CD4-positive, alpha-beta T cell treated with Interleukin-17A for 1 hour (primary cell): ENCODE measurements at places on chromosomes 12 and 14.

- no peak for DNase-seq
Measured at GRCh38 chr12:18552829-18553228, 185.0 kb downstream of the PLCZ1 start.

DNA sequence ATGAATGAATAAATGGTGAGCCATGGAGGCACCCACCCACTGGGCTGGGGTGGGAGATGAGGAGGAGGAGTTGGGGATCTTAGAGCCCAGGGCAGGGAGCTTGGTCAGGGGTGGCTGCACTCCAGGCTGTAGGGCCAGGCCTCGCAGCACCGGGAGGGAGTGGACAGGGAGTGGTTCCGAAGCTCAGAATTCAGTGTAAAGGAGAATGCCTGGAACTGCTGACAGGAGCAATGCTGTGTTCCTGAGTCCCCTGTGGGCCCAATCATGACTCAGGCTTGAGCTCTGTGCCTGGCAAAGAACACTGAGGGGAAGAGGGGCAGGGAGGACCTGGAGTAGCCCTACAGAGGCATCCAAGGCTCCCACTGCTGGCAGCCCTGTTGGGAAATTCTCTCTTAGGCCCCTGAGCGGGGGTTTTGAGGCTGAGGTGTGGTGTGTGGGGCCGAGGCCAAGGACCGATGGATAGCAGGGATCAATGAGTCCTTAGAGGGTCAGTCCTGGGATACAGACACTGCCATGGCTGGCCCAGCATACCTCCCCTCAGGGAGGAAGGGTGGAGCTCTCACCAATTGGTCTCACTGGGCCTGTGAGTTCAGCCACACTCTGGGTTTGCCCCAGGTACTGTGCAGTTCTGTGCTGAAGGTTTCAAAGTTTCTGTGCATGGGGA lies 9.5 kb upstream of the RABGGTA start:
- no peak for DNase-seq

DNA sequence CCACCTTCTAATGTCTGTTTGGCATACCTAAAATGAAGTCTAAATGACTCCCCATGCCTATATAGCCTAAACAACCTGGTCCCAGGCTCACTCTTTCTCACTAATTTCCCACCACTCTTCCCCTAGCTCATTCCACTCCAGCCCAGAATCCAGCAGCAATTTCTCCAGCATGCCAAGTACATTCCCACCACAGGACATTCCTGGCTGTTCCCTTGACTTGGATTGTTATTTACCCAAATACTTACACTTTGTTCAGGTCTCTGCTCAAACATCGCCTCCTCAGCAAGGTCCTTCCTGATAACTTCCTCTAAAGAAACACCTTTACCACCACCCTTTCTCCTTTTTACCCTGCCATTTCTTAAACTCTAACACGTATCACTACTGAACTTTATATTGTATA lies 743.4 kb downstream of the RPS29 start:
- no peak for DNase-seq

DNA sequence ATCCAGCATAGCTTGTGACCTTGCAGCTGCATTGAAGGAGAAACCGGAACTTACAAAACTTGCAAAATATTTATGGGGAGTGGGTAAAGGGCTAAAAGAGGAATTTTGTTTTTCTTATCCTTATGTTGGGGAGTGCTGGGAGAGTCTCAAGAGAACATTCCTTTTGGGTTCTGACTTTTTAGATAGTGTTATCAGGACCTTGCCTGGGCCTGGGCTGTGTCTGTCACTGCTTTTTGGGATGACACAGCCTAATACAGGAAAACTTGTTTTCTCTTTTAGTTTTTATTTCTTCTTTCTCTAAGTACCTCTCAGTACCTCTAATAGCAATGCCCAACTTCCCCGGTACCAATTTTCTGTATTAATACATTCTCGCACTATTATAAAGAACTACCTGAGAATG lies 850.6 kb downstream of the RPS29 start:
- no peak for DNase-seq

DNA sequence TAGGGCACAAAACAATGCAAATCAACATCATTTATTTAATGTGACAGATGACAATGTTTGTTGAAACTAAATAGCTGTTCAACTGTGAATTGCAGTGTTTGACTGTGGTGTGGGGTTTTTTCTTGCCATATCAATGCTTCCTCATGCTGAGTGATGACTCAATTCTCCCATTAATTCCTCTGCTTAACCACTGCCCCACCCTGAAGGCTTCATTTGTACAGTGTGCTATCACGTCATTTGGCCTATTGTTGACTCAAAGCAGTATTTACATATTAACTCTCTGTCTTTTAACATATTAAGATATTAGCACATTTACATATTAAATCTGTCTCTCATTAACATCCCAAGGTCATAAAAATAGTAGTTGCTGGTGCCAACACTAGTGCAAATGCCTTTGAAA lies 164.8 kb upstream of the NRXN3 start:
- DNase-seq = no peak

- DNase-seq = no peak
Measured at GRCh38 chr14:72631401-72631800, 262.5 kb downstream of the DPF3 start.

DNA sequence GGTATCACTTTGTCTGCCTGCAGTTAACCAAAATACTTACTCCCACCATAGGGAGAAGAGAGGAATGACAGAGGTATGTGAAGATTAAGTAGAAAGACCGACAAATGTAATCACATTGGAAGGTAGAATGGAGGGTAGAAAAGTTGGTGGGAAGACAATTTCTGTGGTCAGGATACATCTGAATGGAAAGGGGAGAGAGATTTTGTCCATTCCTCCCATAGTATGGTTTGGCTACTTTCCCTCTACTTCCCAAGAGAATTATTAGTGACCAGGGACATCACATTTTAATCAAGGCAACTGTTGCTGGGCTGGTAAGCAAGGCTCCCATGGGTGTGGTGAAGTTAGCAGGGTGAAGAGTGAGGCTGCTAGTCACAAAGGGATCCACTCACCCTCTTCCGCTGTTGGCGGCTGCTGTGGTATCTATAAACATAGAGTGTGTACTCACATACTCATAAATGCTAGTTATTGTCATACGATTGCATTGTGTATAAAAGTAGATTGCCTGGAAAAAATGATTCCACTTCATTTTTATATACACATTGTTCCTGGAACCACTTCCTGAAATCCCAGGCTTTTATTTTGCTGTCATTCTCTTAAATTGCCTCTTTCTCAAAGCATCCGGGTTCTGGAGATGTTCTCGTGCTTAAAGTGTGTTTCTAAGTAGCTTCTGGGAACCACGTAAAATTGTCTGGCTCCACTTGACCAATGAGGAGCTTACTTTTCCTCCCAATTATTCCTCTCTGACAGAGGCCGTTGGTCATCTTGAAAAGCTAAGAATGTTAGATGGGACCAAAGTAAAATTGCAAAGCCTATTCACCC lies 413.1 kb downstream of the ZFP36L1 start:
- peak; percentile 51 for DNase-seq

DNA sequence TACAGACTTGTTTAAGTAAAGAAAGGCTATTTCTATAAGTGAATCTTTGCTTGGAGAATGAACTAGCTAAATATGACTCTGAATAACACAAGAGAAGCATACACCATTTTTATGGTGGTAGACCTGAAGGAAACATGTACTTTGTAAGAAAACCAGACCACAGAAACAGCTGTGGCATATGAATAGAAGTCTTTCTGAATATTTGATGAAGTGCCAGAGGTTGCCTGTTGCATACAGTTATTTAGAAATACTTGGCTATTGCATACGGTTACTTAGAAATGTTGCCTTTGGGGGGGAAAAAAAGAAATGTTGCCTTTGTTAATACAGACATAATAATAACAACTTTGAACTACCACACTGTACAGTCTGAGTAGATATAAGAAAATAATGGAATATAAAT lies 16.8 kb upstream of the LEMD3 start:
- DNase-seq = no peak

- DNase-seq = no peak
Measured at GRCh38 chr12:40559865-40560264, 132.4 kb upstream of the CNTN1 start.

DNA sequence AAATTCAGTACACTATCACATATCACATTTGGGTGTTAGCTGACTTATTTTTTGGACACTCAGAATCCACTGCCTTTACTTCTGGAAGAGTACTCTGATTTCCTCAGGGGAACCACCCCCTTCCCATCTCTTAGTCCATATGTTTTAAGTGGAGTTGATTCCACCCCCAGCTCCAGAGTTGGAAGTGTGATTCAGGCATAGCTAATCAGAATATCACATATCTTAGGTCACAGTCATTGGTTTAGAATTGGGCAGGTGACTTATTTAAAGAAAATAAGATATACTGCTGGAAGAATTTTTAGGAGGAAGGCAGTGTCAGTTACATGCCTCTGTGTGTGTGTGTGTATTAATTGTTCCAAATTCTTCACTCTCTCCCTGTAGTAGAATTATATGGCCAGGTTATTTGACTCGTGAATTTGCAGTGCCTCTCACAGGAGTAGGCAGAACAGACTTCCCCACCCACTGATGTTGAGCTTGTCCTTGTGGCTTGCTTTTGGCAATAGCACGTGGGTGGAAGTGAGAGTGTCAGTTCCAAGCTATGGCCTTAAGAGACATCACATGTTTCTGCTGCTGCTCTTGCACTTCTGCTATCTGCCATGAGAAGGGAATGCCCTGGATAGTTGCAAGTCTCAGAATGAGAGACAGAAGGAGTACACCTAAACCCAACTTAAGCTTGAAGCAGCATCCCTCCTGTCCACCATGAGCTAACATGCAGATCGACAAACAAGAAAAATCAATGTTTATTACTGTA lies 6.4 kb upstream of the GAS2L3 start:
- DNase-seq = no peak

GRCh38 chr12:56253091-56253490 lies 5.1 kb downstream of the ANKRD52 start:
- no peak for DNase-seq

GRCh38 chr12:92597118-92597517 lies 105.7 kb upstream of the PLEKHG7 start:
- DNase-seq = no peak

DNA sequence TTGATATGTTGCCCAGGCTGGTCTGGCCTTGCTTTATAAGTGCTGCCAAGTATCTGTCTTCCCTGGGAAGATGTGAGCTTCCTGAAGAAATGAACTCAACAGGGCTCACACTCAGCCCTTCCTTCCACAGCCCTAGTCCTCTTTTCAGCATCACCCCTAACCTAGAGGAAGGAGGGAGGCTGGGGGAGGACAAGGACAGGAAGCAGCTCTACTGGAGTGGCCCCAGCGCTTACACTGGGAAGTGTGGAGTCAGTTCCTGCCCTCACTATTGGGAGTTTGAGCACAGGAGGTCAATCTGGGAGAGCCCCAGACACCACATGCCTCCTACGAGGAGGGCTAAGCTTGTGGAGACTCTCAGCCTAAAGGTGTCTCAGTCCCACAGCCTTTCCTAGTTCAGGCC lies 16.8 kb downstream of the GALNT6 start:
- no peak for DNase-seq

DNA sequence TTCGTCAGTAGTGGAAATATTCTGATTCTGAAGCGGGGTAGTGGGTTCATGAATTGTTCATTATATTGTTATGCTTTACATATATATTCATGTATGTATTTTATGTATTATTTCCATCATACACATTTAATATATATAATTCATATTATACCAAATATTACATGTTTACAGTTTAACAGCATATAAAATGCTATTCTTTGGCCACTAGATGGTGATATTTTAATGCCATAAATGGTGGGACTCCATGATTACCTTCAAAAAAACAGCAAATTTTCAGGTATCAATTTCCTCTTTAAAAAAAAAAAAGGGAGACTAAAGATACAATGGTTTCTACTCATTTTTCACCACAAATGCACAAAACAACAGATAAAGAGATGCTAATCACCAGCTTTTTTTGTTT lies 41.0 kb downstream of the BDKRB1 start:
- peak; percentile 52 for DNase-seq

- peak; percentile 11 for DNase-seq
Measured at GRCh38 chr14:67883717-67884116, 64.1 kb downstream of the RAD51B start.

GRCh38 chr14:22546722-22547071 lies 42.3 kb downstream of the DAD1 start:
- peak; percentile 37 for DNase-seq

DNA sequence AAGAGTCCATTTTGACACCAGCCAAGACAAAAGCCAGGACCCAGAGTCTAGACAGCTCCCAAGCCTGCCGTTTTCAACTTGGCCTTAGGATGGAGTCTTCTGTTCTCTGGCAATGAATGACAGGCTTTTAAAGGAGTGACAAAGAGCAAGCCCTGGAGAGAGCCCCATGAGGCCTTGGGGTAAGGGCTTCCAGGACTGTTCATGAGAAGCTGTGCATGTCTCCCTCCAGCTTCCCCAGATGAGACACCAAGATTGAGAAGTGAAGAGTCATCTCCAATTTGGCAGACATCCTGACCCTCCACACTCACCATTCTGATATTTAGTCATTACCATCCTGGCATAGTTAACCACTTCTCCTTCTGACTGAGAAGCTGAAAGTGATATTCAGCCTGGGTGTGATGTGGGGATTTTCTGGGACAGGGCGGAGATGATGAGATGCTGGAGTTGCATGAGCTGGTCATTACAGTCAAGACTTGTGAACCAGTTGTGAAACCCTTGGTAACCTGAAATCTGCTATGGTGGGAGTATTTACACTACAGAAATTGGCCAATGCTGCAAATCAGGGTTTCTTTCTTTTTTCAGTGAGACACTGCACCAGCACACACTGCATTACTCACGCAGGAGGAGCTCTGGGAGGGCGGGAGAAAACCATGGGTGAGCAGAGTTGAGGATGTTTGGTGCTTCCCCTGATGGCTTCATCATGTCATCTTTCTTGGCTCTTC lies 77.8 kb downstream of the VCPKMT start:
- peak; percentile 61 for DNase-seq

DNA sequence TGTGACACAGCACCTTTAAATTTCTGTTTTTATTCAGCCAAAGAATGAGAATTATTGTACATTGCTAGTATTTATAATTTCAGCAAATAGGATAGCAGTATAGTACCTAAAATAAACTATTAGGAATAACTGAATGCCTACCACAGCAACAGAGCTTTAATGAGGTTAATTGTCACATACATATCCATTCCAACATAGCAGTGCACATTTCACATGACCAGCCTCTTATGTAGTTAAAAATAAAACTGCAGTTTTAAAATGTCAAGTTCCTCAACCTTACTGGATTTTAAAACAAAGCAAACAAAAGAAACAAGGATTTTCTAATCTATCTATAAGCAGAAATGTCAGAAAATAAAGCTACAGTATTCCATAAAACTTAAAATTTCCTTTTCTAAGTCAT lies 50.6 kb upstream of the TTC7B start:
- no peak for DNase-seq

DNA sequence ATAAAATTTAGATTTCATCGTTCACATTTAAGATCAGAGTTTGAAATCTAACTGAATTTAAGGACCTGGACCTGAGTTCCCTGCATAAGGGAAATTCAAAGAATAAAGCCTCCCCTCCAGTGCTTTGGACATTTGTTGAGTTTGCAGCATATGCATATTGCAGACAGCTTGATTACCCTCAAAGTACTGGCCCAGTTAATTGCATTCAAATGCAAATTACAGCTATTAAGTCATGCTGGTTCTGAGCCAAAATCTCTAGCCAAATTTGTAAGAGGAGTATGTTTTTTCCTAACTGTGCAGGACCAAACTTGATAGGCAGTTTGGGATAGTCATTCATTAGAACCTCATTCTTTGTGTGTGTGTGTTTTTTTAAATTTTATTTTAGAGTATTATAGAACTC lies 9.1 kb upstream of the KIF21A start:
- no peak for DNase-seq

- peak; percentile 80 for DNase-seq
Measured at GRCh38 chr12:47651368-47652254, 54.2 kb downstream of the RPAP3 start.

GRCh38 chr12:84727961-84728360 lies 184.6 kb downstream of the SLC6A15 start:
- no peak for DNase-seq
